ENCODE measurements at places on chromosomes 1 and 21.

DNA sequence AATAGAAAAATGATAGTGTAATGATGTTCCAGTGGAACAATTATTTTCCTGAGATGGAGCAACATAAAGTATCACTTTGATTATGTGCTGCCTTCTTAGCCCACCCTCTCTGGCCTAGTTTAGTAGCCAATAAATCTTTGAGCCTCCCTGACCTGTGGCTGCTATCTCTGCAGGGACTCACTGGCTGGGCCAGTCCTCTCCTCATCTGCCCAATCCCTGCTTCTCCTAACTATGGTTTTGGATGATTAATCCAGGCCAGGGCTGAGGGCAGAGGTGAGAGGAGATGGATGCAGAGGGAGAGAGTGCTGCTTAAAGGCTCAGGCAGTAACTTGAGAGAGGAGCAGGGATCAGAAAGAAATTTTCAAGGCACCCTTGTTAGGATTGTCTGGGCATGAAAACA lies 89.0 kb upstream of the CD34 start:
- no peak for DNase-seq

GRCh38 chr21:14862794-14863720 lies 201.7 kb downstream of the NRIP1 start:
- no peak for DNase-seq

DNA sequence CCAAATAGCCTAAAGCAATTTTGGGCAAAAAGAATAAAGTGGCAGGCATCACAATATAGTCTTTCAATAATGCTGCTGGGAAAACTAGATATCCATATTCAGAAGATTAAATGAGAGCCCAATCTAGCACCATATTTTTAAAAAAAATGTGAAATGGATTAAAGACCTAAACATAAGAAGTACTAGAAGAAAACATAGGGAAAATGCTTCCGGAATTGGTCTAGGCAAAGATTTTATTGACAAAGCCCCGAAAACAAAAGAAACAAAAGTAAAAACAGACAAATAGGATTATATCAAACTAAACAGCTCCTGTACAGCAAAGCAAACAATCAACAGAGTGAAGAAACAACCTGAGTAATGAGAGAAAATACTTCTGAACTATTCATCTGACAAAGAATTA lies 48.6 kb upstream of the KCNK1 start:
- DNase-seq, result no peak

DNA sequence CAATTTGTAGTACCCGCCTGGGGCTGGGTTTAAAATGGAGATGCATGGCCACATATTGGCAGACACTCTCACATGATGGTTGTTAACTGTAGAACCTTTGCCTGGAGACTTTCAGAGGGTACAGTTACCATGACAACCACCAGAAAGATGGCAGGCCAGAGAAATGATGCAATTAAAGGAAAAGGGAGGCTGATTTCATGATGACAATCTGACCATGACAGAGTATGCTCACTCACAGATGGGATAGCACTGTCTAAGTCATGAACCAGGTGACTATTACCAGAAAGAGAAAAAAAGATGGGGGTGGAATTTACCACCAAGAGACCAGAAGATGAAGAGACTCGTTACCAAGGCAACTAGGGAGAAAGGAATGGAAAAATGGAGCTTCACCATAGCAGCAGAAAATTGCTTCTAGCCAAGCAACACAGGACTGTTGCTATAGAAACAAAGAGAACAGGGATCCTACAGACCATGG lies 3.5 kb upstream of the TRIT1 start:
- DNase-seq, result no peak

GRCh38 chr1:227949954-227950734 lies 2.4 kb upstream of the WNT9A start:
- no peak for DNase-seq

GRCh38 chr1:222021129-222021528 lies 279.2 kb upstream of the DUSP10 start:
- DNase-seq, result no peak

- no peak for DNase-seq
Observed at GRCh38 chr1:233972951-233973635, 68.6 kb downstream of the SLC35F3 start.

GRCh38 chr1:189431447-189431846 lies 1046.2 kb downstream of the BRINP3 start:
- no peak for DNase-seq

DNA sequence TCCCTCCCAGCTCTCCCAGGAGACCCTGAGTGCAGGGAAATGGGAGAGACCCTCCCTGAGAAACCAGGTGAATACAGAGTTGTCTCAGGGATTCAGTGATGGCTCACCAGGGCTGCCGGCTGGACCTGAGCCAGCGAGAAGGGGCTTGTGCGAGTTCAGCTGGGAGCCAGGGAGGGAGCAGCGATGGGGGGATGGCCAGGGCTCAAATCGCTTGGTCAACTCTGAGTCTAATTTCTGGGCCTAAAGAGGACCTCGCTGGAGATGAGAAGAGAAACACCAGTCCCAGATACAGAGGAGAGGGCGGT lies 6.5 kb downstream of the FCGR2A start:
- DNase-seq, result no peak

- DNase-seq, result no peak
Observed at GRCh38 chr1:91278754-91279153, 125.9 kb downstream of the HFM1 start.

DNA sequence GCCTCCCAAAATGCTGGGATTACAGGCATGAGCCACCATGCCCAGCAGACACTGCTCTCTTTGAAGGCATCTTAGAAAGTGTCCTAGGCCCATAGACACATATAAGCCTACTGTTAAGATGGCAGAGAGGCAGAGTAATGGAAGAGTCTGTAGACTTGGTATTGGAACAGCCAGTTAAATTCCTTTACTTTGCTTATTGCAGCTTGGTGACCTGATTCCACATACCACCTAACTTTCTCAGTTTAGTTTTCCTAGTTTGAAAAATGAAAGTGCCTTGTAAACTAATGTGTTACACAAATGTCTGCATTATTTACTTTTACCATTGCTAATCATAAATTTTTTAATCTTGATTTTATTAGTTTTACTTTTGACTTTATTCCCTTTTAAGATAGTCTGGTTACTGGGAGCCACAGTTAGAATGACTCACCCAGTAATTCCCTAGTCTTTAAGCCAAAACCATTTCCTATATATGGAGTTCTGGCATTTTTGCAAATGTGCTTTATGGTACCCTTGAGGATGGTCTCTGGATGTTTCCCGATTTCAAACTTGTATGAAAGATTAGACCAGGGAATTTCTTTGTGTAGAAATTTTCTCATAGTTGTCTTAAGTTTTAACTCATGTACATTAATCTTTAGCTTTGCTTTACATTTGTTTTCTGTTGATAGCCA lies 6.4 kb downstream of the SMAP2 start:
- DNase-seq, result no peak

DNA sequence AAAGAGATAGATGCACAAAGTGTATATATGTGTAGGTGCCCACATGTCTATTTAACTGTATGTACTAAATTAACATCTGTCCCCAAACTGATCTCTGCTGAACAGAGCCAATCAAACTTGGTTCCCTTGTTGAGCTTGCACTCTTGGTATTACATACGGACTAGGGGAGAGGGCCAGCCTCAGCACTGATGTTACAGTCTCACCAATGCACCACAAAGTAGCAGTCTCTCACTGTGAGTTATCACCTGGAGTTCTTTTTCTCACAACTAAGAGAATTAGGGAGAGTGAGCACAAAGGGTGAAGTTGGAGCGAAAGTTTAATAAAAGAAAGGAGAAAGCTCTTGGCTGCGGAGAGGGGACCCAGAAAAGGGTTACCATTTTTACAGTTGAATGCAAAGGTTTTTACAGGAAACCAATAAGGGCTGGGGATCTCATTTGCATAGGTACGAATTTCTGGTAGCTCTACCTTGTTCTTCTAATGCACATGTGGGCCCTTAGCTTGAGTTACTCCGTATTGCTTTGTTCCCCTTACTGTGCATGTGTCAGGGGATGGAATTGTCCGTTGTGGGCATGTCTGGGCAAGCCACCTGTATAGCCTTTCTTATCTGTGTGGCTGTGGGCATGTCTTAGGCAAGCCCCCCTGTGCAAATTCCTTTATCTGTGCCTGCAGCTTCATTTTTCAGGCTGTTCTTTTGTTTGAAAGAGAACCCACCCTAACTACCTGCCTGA lies 13.3 kb upstream of the CHI3L2 start:
- DNase-seq, result no peak

DNA sequence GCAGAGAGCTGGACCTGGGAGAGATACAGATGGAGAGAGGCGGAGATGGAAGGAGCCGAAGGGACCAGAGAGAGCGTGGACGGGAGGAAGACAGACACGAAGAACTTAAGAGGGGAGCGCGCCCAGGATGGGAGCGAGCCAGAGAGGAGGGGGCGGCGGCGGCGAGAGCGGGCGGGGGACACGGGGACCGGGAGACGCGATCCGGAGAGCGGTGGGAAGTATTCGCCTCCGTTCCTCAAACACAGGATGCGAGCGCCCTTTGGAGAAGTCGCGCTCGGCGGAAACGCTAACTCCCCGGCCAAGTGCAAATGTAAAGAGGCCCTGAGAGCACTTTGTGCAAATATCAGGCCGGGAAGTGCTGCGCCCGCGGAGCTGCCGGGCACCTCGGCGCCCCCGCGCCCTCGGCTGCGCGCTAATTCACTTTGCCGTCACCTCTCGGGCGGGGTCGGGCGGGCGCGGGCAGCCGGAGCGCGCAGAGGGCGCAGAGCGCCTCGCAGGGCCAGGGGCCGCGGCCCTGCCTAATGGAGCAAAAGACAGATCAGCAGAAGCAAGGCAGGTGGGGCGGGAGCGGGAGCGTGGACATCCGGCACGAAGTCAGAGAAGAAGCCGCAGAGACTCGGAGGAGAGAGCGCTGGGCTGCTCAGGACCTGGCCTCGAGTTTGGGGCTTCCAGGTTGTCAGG lies 281.2 kb downstream of the RRAGC start:
- DNase-seq, result no peak

GRCh38 chr21:17921579-17922530 lies 102.7 kb upstream of the C21orf91 start:
- no peak for DNase-seq

DNA sequence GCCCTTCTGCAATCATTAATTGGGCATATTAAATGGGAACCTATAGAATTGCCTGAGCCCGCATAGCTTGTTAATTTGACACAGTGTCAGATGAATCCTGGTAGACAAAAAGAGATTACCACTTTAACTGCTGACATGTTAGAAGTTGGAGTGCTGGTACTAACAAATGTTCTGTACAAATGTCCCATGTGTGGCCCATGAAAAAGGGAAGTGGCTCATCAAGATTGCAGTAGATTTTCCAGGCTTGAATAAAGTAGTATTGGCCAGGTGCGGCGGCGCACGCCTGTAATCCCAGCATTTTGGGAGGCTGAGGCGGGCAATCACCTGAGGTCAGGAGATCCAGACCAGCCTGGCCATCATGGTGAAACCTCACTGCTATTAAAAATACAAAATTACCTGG lies 45.6 kb downstream of the GNPAT start:
- DNase-seq, result no peak

GRCh38 chr21:33975548-33976081 lies 60.0 kb upstream of the ATP5PO start:
- no peak for DNase-seq

GRCh38 chr1:22824466-22824865 lies 113.8 kb downstream of the EPHB2 start:
- no peak for DNase-seq

DNA sequence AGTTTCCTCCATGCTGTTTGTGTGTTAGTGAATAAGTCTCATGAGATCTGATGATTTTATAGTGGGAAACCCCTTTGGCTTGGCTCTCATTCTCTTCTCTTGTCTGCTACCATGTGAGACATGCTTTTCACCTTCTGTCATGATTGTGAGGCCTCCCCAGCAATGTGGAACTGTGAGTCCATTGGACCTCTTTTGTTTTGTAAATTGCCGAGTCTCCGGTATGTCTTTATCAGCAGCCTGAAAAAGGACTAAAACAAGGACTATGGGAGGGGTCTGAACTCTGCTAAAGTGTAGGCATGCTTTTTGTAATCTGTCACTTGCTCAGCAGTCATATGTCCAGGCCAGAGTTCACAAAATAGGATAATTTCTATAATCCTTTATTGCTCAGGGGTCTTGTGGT lies 164.0 kb upstream of the SNX7 start:
- no peak for DNase-seq

DNA sequence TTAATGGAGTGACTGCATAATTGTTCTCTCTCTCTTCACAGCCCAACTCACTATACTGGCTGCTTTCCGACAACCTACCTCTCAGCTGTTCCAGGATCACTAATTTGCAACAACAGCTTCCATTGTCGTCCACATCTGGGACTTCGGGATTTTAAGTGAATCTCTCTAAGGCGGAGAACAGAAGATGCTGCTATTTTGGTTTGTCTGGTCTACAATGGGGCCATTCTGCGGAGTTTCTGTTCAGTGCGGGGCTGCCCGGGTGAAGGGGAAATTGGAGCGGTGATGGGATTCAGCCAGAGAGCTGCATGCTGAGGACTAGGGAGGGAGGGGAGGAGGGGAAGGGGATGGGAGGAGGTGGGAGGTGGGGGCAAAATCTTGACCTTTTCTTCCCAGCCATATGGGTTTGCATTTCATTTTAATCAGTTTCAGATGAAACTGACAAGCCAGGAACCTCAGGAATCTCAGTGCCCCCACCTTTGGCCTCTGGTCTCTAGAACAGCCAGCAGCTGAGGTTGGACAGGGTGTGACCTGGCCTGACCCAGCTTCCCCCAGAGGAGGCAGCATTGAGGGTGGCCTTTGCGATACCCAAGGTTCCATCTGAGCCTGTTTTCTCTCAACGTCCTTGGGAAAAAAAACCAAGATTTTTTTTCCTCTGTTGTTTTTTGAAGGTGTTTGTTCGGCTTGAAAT lies 6.9 kb upstream of the SRP9 start:
- no peak for DNase-seq

GRCh38 chr21:42447732-42448131 lies 44.0 kb downstream of the UBASH3A start:
- no peak for DNase-seq

DNA sequence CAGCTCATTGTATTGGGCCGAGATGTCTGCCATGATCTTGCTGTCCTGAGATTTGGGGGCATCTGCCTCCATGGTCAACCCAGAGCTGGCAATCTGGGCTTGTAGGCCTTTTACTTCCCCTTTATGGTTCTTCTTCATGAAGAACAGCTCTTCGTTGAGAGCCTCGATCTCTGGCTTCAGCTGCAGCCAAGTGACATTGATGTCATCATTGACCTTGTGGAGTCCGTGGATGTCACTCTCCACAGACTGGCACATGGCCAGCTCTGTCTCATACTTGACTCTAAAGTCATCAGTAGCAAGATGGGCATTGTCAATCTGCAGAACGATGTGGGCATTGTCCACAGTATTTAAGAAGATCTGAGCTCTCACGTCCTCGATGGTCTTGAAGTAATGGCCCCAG lies 29.2 kb downstream of the RAP1A start:
- DNase-seq, result no peak

DNA sequence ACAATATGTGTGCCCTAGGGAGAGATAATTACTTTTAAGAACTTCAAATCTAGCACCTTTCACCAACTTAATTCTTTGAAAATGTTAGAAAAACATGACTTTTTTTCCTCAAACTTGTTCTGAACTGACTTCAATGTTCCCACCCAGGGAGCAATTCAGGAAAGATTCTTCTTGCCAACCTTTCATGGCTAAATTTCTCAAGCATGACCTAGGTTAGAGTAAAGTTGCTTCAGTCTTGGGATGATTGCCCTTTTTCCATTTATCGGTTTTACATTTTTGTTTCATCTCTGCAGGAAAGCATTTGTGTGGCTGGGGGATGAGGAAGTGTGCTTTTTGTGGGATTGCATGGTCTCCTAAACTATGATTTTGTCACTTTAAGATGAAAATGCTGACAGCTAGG lies 647.7 kb downstream of the LTN1 start:
- no peak for DNase-seq
